ENCODE measurements at places on chromosomes 11 and 22. TPM values are rescaled to one million over a fixed set of nuclear protein-coding genes. Genes with fewer than 3 reads are reported as not detected.

CARD18 gene
- not detected for total RNA-seq

MRPL40 gene
- 55.1 TPM for total RNA-seq

VPREB1 gene
- not detected for total RNA-seq

DNA sequence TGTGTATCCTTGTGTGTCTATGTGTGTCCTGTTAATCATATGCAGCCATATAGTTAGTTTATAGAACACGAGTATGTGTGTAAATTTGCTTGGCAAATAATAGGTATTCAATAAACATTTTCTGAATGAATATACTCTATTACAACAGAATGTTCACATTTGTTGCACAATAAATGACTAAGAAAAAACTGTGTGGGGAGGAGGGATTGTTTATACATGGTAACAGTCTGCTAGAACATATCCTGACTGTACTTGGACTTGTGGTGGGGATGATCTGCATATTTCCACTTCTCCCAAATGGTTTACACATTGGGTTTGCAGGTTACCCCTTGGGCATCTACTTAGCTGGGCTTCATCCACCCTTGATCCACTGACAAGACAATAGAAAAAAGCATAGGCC lies 194.6 kb downstream of the INSC start:
- H3K27ac ChIP-seq: no peak overlapping the region
- no peaks in the 10 kb centered on the region for H3K4me1 ChIP-seq
- H3K27me3 ChIP-seq: no peaks in the 10 kb centered on the region
- no peak for DNase-seq
- H3K4me3 ChIP-seq: no peak overlapping the region

GRCh38 chr22:39152024-39152510 lies 413 bp downstream of the CBX7 start:
- no peak overlapping the region for H3K27ac ChIP-seq

DNA sequence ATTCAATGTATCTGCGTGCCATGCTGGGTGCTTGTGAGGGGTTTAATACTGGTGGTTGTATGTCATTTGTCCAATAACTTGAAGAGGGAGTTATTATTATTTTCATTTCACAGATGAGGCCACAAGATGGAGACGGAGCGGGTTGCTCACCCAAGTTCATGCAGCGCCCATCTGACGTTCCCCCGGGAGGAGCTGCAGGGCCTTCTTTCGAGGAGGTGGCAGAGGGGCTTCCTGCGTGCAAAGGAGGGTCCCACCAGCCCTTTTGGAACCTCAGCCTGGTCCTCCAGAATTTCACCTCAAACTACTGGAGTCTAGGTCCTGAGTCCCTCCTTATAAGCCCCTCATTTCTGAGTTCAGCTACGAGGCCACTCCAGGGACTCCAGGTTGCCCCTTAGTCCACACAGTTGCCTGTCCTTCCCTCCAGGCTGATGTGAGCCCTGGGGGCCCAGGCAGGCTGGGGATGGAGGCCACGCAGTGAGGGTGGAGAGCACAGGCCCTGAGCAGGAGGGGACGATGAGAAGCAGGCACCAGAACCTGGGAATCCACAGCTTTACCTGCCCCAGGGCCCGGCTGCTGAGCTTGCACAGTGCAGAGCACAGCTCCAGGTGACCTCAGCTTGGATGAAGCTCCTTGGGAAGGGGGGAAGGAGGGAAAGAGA lies 2.9 kb upstream of the VSIG10L2 start:
- H3K27me3 ChIP-seq: no peaks in the 10 kb centered on the region
- H3K36me3 ChIP-seq: no peaks in the 10 kb centered on the region
- H3K27ac ChIP-seq: no peak overlapping the region
- peaks cover 6% of the 10 kb centered on the region for H3K4me1 ChIP-seq
- no peak for DNase-seq

DNA sequence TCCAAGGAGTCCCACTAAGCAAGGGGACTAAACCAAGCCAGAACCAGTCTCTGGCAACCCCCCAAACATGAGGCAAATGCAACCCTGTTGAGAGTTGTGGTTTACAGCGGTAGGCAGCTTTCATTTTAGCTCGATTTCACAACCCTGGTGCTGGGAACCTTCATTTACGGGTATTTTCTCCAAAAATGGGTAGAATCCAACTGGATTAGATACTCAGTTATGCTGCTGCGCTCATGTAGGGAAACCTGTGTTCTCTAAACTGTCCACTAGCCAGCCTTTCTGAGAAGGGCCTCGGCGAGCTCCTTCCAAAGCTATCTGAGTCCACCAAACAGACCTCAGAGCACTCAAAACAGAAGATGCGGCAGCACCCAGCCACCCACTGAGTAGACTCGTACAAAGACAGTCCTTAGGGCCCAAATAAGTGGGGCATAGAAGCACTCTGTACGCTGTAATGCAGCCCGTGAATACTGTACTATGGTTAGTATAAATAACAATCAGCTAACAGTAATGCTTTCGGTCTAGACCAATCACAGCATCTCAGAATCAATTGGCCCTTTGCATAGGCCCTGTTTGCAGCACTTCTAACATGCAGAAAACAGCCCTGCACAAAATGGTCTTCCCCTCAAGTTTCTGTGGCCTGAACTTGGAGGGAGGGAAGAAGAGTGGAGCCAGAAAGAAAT lies 104.7 kb downstream of the ETS1 start:
- no peak for DNase-seq
- no peak overlapping the region for H3K27ac ChIP-seq
- peaks cover 82% of the 10 kb centered on the region for H3K36me3 ChIP-seq
- no peak overlapping the region for H3K4me3 ChIP-seq
- no peaks in the 10 kb centered on the region for H3K4me1 ChIP-seq

- peak; percentile 70 for DNase-seq
- no peak overlapping the region for H3K4me3 ChIP-seq
Observed at GRCh38 chr11:29309992-29310391, 706.8 kb downstream of the KCNA4 start.

- H3K27me3 ChIP-seq: no peaks in the 10 kb centered on the region
- DNase-seq: no peak
- no peak overlapping the region for H3K27ac ChIP-seq
- H3K4me1 ChIP-seq: no peaks in the 10 kb centered on the region
- no peak overlapping the region for H3K4me3 ChIP-seq
Observed at GRCh38 chr11:78377625-78378418, 39.8 kb downstream of the GAB2 start.

GRCh38 chr11:62882431-62882749 lies 1.7 kb downstream of the SLC3A2 start:
- DNase-seq: no peak
- H3K27me3 ChIP-seq: no peaks in the 10 kb centered on the region
- peak overlapping the region; percentile 93 for H3K27ac ChIP-seq
- H3K4me1 ChIP-seq: peaks cover 38% of the 10 kb centered on the region

GRCh38 chr22:45594123-45594941 lies 77.3 kb upstream of the ATXN10 start:
- H3K27me3 ChIP-seq: no peaks in the 10 kb centered on the region
- DNase-seq: no peak
- H3K36me3 ChIP-seq: no peaks in the 10 kb centered on the region

DNA sequence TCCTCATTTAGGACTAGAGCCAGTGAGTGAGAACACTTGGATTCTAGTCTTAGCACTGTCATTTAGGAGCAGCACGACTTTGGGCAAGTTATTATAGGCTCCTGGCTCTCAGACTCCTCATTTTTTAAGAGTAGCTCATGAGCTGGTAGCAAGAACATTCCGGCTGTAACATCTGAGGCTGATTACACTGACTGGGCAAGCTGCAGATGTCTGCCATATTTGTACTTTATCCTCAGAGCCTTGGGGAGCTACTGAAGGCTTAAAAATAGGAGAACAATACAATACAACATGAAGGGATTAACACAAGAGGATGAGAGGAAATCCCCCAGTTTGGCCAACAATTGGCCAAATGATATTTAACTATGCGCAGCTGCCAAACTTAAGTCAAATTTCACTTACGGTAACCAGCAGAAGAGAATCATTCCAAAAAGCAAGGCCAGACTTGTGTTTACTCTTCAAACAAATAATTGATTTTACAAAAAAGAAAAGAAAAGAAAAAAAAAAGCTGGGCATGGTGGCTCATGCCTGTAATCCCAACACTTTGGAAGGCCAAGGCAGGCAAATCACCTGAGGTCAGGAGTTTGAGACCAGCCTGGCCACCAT lies 113.1 kb upstream of the ARHGAP42 start:
- DNase-seq: no peak
- no peak overlapping the region for H3K4me3 ChIP-seq
- no peak overlapping the region for H3K27ac ChIP-seq
- H3K36me3 ChIP-seq: no peaks in the 10 kb centered on the region

DNA sequence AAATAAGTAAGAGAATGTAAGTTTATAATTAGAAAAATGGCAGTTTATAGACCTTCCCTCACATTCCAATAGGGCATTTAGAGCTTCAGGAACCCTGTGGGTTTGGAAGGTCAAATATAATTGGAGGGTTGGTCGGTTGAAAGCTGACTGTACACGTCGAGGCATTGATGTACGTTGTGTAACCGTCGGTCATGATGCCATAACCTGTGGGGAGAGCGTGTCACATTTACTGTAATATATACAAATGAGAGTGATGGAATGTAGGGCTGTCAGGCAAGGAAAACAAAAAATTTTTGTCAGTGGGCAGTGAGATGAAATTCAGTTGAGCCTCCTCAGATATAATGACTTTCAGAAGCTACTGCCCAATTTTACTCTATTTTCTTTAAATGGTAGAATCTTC lies 88.5 kb downstream of the ARL14EP start:
- no peak for DNase-seq
- H3K4me1 ChIP-seq: no peaks in the 10 kb centered on the region
- no peak overlapping the region for H3K27ac ChIP-seq
- H3K4me3 ChIP-seq: no peak overlapping the region

DNA sequence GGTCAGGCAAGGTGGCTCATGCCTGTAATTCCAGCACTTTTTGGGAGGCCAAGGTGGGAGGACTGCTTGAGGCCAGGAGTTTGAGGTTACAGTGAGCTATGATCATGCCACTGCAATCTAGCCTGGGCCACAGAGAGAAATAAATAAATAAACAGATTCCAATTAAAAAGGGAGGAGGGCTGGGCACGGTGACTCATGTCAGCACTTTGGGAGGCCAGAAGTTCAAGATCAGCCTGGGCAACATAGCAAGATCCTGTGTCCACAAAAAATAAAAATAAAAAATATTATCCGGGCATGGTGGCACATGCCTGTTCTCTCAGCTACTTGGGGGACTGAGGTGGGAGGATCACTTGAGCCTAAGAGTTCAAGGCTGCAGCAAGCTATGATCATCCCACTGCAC lies 7.5 kb downstream of the CYB561A3 start:
- no peak for DNase-seq
- H3K27ac ChIP-seq: no peak overlapping the region
- no peaks in the 10 kb centered on the region for H3K4me1 ChIP-seq
- H3K27me3 ChIP-seq: no peaks in the 10 kb centered on the region

GRCh38 chr11:82731691-82732277 lies 1.9 kb downstream of the FAM181B start:
- no peak overlapping the region for H3K27ac ChIP-seq
- DNase-seq: no peak
- peaks cover 62% of the 10 kb centered on the region for H3K27me3 ChIP-seq

DNA sequence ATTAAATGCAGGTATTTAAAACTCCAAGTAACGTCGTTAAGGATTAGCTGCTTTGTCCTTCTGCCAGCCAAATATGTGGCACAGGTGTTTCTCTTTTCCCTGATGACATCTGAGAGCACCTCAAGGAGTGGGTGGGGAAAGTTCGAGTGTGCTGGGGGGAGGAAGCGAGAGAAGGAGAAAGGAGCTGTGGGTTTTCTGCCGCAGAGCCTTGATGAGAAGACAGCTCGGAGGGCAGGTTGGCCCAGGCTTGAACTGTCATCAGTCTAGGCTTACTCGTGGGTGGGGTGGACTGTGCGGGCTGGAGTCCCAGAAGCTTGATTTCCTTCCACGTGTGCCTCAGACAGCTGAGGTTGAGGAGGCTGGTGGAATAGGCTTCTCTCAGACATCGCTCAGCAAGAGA lies 15.2 kb upstream of the SORL1-AS1 start:
- no peak for DNase-seq
- no peaks in the 10 kb centered on the region for H3K27me3 ChIP-seq
- H3K36me3 ChIP-seq: no peaks in the 10 kb centered on the region
- no peak overlapping the region for H3K4me3 ChIP-seq
- H3K27ac ChIP-seq: no peak overlapping the region

DNA sequence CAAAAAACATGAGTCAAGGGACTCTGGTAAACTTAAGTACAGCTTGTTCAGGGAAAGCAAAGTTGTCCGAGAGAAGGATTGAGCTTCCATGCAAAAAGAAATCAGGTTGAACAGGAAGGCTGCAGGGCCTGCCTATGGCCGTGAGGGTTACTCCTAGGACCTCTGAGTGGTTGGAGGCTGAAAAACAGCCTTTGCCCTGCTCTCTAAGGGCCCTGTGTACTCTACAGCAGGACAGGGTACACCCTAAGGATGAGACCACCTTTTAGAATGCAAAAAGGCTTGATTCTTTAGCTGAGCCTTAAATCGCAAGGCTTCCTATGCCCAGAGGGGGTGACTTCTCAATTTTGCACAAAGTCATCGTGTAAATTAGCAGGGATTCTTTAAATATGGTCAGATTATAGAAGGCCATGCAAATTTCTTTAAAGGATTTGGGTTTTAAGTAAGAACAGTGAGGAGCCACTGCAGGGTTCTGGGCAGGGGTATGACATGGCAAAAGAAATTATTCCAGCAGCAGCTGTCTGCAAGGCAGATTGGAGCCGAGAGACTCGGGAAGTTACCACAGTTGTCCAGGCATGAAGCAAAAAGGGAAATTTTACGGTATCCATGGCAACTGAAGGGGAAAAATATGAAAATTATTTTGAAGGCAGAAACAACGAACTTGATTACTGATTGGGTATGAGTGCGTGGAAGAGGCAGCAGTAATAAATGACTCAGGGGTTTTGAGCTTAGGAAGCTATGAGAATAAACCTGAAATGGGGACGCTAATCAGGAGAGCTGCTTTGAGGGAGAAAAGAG lies 91.8 kb downstream of the FAM76B start:
- no peak overlapping the region for H3K27ac ChIP-seq
- H3K4me3 ChIP-seq: no peak overlapping the region
- no peak for DNase-seq
- H3K27me3 ChIP-seq: peaks cover 21% of the 10 kb centered on the region
- H3K4me1 ChIP-seq: no peaks in the 10 kb centered on the region

DNA sequence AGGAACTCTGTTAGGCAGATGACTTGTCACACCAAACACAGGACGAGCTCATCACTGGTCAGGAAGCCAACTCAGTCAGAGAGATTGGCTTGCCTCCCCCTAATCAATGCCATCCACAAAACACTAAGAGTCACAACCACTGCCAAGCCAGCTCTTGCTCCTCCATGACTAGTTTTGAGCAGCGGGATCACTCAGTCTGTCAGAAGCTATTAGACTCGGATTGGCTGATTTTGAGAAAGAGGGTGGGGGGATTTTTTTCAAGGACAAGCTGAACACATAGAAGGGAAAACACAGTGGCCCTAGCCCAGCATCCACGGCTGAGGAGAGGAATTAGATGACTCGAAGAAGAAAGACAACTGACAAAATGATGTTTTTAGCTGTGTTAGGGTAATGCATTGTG lies 55.9 kb downstream of the SEZ6L start:
- 0 out of 2 replicates have a peak, but pooled peaks cover 3% of the 10 kb centered on the region for H3K27me3 ChIP-seq
- no peaks in the 10 kb centered on the region for H3K36me3 ChIP-seq
- H3K27ac ChIP-seq: no peak overlapping the region
- DNase-seq: no peak
- no peak overlapping the region for H3K4me3 ChIP-seq
